ENCODE measurements at places on chromosomes 11 and 22.

DNA sequence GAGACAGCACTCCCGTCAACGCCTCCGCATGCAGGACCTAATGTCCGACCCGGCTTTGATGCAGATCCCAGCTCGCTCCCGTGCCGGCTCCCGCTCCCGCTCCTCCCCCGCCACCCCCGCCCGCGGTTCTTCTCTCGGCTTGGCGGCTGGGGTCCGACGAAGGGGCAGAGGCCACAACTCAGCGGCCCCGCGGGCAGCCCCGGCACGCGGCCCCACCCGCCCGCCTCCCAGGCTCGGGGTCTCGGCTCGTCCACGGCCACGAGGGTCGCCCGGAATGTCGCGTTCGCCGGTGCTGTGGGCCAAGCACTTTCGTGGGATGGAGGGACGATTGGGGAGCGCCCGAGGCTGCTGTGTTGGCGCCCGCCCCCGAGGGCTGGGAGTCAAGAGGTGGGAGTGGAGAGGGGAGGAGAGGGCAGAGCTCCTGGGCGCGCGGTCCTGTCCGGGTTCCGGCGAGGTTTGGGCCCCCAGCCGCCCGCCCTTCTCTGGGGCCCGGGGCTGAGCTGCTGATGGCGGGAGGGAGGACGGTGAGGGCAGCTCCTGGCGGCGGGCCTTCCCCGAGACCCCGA lies 5.3 kb upstream of the TBX1 start:
- no peak for DNase-seq

GRCh38 chr11:85167038-85167437 lies 460.1 kb downstream of the DLG2 start:
- DNase-seq = no peak

GRCh38 chr22:23751441-23751996 lies 607 bp upstream of the ZNF70 start:
- no peak for DNase-seq

GRCh38 chr11:130279989-130280388 lies 34.7 kb downstream of the ZBTB44 start:
- no peak for DNase-seq
